G401 (cell line): ENCODE measurements at places on chromosomes 6 and 20.

DNA sequence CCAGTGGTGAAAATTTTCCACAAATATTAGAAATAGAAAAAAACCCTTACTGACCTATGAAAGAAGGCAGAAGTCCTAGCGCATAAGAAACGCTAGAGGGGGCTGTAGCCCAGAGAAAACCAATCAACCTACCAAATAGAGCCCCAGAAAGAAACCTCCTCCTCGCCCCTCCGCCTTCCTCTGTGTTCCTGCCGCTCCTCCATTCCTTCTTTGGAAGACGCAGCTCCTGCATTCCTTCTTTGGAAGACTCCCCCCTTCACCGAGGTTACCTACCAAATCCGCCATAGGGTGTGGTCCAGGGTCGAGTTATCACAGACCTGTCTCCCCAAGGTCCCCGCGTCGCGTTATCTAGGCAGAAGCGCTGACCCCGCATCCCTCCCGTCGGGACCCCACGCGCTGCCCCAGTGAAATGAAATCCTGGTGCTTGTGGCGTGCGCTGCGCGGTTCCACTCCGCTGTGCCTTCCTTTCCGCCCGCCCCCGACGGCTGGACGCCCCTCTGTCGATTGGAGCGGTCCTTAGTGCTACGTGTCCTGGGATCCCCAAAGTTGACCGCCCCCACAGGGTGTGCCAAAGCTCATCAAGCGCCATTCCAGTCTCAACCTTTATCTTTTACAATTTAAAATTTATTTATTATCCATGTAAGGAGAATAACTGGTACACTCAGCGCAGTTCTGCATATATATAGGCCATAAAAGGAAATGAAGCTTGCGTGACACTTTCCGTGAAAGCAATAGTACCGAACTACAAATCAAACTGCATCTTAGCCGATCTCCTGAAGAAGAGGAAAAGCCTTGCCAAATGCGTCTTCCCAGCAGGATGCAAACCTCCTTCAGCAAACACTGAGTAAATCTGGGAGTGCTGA lies 13.0 kb downstream of the RPP21 start:
- peak; percentile 93 for DNase-seq

- DNase-seq: no peak
Measured at GRCh38 chr20:36017048-36017951, 48.9 kb downstream of the CNBD2 start.

GRCh38 chr6:96907498-96907897 lies 9.8 kb upstream of the NDUFAF4 start:
- no peak for DNase-seq

DNA sequence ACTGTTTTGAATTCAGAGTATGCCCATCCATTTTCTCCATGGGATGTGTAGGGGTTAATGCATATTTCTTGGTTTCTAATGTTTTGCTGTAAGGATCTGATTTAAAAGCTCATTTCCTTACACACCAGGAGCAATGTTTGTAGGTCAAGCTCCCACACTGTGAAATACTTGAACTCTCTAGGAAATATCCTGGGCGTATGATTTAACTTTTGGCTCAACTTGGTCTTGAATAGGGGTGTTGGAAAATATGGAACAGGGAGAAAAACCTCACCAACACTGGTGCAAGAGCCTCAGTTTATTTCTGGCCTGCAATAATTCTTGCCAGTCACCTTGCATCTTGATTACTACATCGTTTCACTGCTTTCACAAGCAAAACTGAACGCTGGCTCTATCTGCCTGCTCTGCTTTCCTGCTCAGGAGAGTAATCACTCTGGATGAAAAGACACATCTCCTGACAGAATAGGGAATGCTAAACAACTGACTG lies 25.1 kb upstream of the RFPL4B start:
- DNase-seq: no peak
